ENCODE measurements at places on chromosomes 3 and 15.

DNA sequence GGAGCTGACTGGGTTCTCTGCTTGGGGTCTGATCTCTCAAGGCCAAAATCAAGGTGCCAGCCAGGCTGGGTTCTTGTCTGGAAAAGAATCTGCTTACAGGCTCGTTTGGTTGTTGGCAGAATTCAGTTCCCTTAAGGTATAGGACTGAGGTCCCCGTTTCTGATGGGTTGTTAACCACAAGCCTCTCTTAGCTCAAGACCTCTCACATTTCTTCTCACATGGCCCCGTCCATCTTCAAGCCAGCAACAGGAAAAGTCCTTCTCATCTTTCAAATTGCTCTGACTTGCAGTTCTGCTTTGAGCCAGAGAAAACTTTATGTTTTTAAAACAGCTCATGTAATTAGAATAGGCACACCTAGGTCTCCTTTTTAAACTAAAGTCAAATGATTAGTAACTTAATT lies 20.4 kb downstream of the UACA start:
- no peak for DNase-seq

DNA sequence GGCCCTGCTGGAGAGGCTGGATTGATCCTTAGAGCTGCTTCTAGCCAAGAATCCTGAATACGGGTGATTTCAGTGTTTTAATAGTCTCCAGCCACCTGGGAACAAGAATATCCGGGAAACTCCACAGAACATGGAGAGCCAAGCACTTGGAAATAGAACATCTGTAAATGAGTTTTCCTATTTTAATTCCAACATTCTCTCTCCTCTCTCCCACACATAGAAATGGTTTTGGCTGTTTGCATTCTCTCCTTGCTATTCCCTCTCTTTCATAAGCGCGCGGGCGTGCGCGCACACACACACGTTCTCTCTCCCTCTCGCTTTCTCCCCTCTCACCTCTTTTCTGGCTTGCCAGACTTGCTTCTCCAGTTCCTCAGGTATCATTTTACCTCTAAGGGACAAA lies 50.6 kb downstream of the GADL1 start:
- no peak for DNase-seq

GRCh38 chr3:15685927-15686326 lies 84.4 kb downstream of the BTD start:
- DNase-seq: no peak

GRCh38 chr3:121735047-121735696 lies 14.4 kb downstream of the GOLGB1 start:
- no peak for DNase-seq

GRCh38 chr15:60673918-60674558 lies 195.1 kb upstream of the ICE2 start:
- no peak for DNase-seq

DNA sequence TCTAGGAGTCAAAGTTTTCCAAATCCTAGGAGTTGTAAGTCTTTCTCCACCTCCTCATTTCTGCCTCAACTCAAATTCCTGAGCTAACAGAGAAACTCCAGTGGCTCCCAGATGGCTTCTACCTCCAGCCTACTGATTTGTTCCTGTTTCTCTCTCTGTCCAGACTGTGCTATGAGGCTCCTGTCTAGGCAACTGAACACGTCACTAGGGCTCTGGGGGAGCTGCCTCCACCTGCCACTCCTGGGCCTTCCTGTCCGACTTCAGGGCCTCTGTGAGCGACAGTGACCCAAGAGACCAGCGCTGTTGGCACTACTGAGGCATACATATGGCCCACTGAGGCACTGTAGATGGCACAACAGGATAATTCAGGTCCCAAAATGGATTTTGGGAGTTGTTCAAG lies 71.4 kb downstream of the EXOG start:
- DNase-seq: no peak

- no peak for DNase-seq
Observed at GRCh38 chr3:149808209-149808829, 4.7 kb upstream of the RNF13 start.

- peak; percentile 21 for DNase-seq
Observed at GRCh38 chr3:44685128-44685800, 27.2 kb upstream of the ZNF502 start.

Measured in stimulated activated CD8-positive, alpha-beta memory T cell treated with anti-CD3 and anti-CD28 coated beads, Interleukin-7, amount 100 ng/mL, for 1 hour (primary cell).